ENCODE measurements at places on chromosomes 5 and 9.

DNA sequence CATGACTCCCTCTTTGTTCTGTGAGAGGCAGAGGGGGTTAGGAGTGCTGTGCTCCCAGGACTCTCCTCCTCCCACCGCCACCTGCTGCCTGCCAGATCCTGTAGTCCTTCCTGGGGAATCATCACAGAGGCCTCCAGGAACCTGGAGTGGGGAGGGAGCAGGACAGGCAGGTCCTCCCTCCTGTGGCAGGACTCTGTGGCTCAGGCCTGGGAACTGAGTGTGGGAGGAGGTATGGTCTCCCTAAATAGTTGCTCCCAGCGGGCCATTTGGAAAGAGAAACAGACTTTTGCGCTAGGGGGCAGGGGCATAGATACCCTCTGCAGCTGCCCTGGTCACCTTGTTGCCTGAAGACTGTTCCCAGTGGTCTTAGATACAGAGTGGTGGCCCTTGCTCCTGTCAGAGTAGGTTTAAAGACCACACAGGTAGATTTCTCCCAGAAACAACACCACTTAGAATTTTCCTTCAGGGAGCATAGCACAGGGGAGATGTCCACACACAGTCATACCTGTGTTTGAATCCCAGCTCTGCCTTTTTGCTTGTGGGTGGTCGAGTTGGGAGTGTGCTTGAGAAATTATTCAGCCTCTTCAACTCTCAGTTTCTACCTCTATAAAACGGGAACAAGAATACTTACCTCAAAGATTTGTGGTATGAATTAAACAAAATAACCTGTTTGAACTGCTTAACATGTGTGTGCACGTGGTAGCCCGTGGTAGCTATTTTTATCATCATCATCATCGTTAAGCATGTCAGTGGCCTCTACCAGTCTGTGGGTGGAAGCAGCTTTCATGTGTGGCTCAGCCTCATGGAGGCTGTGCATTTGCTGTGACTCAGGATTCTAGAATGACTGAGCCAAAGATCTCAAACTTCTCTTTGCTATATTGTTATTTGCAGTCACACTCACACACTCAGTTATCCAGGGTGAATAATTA is 55.8 kb downstream of the SLC22A5 start:
- peak; percentile 74 for DNase-seq

- DNase-seq, result no peak
These were observed 411 bp upstream of the NDUFS4 start for GRCh38 chr5:53560028-53560427.

GRCh38 chr9:131585375-131585774 is 40.1 kb downstream of the PRRT1B start:
- no peak for DNase-seq

DNA sequence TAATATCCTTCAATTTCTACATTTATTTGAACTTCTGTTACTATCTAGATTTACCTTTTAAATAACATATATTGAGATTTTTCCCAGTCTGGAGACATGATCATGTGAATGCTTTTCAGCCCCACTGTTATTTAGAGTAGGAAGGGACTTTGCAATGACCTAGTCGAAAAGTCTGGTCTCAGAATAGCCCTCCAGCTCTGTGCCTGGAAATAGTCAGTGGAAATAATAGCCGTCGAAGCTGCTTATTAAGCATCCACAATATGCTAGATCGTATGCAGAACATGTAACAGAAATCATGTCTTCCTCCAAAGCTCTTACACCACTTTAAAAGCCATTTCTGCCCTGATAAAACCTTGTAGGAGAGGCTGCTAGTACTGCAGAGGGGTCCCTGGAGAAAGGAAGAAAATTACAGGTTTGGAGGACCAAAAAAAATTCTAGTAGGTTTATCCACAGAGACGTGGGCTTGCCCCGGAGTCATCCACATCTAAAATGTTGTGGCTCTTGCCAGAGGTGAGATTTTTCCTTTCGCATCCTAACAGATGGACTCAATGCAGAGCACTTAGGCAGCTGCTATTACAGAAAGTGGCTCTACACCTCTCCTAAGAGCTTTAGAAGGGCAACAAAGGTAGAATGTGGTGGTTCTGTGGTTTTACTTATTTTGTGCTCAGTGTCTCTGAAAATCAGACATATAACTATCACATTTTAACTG is 2.5 kb upstream of the FGF1 start:
- no peak for DNase-seq

DNA sequence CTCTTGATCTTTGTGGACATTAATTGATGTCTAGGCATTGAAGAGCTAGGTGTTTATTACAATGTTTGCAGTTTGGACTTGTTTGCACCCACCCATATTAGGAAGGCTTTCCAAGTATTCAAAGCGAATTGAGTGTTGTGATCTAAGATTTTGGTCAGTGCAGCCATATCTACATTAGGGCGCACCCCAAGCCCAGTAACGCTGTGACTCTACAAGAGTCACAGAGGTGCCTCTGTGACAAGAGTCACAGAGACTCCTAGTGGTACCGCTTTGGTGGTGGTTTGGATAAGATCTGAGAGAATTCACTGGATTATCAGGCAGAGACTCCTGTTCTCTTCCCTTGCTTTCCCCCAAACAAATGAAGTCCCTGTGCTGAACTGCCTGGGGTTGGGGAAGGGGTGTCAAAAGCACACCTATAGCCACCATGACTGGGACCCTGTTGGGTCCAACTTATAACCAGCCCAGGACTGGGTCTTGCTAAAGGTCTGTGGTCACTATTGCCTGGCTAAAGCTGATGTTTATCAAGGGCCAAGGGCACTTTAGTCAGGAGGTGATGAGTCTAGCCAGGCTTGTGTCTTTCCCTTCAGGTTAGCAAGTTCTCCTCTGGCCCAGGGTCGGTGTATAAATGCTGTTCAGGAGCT is 114.1 kb upstream of the RIOK2 start:
- DNase-seq, result peak; percentile 73

DNA sequence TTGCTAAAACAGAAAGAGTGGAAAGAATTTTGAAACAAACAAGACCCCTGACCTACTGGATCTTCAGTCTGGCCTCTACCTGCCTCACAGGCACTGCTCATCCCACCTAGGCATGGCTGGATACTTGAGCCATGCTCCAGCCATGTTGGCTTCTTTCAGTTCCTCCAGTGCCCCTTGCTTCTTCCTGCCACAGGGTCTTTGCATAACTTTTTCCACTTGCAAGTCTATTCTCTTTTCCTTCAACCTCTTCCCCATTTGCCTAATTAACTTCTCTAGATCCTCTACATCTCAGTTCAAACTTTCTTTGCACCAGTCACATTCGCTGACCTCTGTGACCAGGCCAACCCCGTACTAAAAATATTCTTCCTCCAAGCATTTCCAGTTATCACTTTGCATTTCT is 50.4 kb downstream of the STARD4 start:
- no peak for DNase-seq

- no peak for DNase-seq
These were observed 29.6 kb upstream of the PRDM12 start for GRCh38 chr9:130634801-130635200.

- no peak for DNase-seq
These were observed 328.2 kb upstream of the GRAMD2B start for GRCh38 chr5:126094991-126095390.

- no peak for DNase-seq
These were observed 33.6 kb downstream of the RFX3 start for GRCh38 chr9:3492214-3492613.

GRCh38 chr9:79257228-79257781 is 314.5 kb upstream of the TLE4 start:
- no peak for DNase-seq

DNA sequence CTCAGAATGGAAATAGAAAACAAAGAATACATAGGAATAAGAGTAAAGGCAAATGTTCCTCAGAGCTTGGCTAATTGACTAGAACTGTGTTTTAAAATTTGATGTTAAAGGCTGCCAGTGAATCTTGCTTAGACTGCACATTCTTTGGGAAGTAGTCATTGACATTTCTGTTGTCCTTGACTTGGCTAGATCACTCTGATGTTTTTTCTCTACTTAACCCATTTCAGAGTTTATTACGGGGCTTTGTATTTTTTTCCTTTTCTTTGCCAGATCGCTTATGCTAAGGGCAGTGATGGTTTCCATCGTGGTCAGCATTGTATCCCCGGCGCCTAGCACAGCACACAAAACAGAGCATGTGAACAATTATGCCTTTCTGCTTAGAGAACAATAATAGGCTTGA is 1126.7 kb upstream of the CDH9 start:
- no peak for DNase-seq

GRCh38 chr5:14267991-14268708 is 125.0 kb downstream of the TRIO start:
- DNase-seq, result peak; percentile 98

DNA sequence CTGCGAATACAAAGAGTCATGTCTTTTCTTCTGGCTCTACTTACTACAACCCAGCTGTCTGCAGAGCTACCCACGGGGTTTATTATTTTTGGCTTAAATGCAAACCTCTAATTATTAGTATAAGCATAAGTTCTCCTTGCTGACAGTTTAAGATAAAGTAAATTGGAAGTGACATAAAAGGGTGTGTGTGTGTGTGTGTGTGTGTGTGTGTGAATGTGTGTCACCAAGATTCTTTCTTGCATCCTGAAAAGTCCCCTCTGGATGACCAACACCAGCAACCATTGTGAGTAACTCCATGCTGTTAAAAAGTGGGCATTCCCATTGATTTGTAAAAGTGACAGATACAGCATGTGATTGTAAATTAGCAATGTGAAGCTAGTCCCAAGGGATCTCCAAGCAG is 803.8 kb upstream of the ZNF608 start:
- no peak for DNase-seq

DNA sequence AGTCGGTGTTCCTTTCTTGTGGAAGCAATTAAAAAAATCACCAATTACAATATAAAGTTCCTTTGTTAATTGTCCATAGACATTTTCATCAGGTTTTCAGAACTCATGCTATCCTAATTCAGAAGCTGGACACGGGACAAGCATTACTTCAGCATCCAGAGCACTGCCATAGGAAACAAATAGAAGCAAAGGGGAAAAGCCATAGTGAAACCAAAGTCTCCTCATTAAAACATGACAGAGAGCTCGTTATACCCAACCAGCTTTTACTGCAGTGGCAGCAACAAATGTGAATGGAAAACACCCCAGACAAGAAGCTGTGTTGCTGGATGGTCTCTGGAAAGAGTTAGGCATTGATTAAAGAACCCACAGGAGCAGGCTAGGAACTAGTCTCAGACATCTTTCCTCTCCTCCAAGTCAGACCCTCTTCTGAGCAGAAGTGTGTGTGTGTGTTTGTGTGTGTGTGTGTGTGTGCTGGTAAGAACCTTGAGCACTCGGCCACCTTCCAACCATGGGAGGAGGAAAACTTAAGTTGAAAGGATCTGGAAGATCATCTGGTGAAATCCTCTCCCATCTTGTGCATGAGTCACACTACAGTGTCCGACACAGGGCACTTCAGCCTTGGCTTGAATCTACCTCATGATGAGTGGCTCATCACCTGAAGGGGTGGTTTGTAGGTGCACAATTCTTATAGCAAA is 162.6 kb upstream of the ADAMTS16 start:
- DNase-seq, result no peak

DNA sequence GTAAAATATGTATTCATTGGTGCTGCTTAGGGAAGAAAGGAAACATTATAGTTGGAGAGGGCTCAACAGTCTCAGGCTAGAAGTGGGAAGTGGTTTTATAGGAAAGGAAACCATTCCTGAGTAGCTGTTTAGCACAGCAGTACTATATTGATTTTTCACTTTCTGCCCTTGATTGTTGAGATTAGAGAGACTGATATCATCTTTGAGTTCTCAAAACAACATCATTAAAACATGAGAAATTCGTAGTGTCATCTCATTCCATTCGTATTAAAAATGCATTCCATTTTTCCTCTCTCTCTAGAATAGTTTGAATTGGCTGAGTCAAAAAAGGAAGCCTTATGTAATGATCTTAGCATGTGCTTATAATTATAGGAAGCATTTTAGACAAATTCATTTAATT is 14.1 kb downstream of the POLR3G start:
- DNase-seq, result no peak

DNA sequence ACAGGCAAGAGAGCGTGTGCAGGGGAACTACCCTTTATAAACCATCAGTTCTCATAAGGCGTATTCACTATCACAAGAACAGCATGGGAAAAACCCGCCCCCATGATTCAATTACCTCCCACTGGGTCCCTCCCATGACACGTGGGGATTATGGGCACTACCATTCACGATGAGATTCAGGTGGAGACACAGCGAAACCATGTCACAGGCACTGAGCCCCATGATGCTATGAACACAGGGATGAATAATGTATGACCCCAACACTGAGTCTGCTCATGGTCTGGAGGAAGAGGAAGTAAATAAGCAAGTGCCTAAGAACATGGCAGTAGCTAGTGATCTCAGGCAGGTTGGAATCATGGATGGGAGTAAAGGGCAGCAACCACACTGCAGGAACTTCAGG is 281.0 kb upstream of the ZNF462 start:
- DNase-seq, result no peak

GRCh38 chr5:39486361-39486760 is 61.6 kb upstream of the DAB2 start:
- DNase-seq, result no peak

DNA sequence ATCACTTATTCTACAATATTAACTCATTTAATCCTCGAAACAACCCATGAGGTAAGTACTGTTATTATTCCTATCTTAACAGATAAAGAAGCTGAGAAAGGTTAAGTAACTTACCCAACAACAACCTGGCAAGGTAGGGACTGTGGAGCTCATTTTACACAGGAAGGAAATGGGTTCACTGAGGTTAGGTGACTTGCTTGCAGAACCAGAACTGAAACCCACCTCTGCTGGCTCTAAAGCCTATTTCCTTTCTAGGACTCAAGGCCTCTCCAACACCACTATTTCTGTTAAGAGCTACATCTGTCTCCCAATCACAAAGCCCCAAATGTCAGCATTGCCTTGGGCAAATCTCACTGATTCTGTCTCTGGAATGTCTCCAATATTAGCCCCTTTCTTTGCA is 38.9 kb upstream of the IFNK start:
- no peak for DNase-seq

- DNase-seq, result no peak
These were observed 36.9 kb upstream of the ADAMTS16 start for GRCh38 chr5:5103245-5103644.

DNA sequence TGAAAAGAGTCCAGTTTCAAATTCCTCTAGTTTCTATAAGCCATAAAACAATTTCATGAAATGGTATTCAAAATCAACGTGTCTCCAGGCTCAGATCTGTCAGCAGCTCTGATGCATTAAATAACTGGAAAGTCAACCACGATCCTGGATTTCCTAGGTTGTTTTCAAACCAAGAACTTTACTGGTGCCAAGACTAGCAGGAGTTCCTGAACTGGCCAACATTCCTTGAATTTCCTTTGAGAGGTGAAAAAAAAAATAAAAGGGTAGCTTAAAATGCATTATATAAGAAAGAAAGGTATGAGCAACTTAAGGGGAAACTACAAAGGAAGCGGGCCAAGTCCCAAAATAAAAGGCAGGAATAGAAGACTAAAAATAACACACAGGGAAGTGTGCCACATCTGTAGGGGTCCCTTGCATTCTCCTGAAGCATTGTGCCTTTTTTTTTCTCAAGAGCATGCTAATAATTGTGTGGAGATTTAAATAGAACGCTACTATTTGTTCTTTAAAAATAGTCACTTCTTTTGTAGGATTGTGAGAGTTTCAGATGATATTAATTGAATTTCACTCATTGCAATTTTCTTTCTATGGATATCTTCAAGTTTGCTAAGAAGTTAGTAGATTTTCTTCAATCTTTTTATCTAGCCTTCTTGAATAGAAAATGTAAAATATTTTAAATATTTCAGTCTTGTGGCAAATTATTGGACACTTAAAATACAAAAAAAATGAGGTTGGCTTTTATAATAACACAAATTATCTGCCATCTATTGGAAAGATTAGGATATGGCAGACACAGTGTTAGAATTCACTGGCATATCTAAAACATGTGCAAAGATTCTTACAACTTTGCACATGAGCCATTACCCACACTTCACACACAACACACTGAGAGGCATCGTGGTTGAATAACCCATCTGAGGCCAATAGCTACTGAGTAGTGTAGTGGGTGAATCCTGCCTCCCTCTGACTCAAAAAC is 15.3 kb downstream of the ESM1 start:
- no peak for DNase-seq

All from SW480 (cell line).